Activated CD8-positive, alpha-beta memory T cell treated with anti-CD3 and anti-CD28 coated beads for 1 hour (primary cell): ENCODE measurements at places on chromosomes 6 and 20.

DNA sequence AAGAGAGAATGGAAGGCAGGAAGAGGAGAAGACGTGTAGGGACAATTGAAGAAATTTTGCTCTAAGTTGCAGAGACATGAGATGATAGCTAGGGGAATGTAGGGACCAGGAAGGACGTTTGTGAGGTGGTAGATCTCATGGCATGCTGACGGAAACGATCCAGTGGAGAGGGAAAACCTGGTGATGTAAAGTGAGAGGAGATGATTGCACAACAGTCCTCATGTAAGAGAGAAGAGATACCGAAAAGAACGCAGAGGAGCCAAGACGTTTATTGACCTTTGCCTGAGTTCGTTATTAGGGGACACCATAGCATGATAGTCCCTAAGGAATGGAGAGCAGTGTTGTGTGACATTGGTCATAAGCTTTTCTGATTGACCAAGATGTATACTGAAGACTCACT is 55.3 kb downstream of the IGF2R start:
- DNase-seq, result no peak

DNA sequence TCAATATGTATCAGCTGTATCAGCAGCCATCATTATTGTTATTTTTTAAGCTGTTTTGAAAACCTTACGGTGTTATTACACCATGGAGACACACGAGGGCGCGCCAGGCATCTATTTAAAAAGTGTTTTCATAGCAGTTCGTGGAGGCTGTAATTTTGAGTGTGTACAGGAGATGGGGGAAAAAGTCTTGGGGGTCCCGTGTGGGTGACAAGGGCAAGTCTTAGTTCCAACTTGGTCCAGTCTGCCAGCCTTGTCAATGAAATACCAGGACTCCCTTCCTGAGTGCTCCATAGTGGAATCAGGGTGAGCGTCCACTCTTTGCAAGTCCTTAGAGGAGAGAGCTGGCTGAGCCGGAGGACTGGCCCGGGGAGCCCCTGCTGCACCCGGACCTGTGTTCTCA is 43.3 kb downstream of the SLC2A10 start:
- no peak for DNase-seq

- no peak for DNase-seq
Measured at GRCh38 chr6:110542311-110543024, 66.1 kb upstream of the SLC22A16 start.

DNA sequence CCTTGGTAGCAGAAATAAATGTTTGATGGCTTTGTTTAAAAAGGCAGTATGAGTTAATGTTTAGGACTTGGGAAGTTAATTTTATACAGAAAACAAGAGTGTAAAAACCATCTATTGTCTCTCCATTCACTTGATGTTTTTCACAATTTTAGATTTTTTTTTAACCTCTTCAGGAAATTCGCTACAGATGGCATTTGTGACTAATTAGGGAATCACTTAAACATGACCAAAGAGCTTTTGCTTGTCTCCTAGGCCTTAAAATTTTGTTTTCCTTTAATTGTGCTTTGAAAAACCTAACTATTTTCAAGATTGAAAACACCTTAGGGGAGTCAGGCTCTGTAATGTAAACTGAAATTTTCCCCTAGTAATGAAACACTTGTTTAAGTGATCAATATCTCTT is 17.3 kb downstream of the TULP4 start:
- no peak for DNase-seq
